ENCODE measurements at places on chromosomes 3 and 15.

DNA sequence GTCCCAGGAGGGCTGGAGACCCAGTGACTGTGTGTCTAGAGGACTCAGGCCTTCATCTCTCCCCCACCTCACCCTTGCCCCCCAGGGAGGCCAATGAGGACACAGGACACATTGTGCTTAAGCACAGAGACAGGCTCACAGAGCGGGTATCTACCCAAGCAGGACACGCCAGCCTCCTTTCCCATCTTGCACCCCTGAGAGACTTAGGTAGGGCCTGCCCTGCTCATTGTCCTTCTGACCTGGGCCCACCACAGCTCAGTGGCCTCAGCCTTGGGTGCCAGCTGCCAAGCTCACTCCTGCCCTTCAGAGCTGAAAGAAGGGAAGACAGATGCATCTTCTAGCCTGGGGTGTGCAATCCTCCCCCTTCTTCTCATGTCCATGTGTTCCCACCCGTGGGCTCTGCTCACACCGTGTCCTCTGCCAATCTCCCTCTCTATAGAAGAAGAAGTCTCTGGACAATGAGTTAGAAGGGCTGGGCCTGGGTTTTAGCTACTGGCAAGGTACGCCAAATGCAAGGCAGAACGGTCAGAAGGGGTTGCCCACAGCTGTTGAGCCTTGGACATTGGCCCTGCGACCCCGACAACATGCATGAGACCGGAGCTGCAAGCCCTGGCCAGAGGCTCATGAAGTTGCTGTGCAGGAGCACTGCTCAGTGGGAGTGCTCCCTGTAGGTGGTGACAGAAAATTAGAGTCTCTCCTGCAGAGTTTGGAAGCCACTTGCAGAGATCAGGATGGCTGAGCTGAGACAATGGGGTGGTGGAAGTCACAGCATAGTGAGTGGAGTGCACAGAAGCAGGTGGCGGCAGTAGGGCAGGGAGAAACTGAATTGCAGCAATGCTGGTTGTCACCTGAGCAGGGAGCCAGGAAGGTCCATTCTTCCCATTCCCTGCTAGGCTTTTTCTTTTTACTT, 32.8 kb downstream of the ACSBG1 start:
- no peak for DNase-seq

DNA sequence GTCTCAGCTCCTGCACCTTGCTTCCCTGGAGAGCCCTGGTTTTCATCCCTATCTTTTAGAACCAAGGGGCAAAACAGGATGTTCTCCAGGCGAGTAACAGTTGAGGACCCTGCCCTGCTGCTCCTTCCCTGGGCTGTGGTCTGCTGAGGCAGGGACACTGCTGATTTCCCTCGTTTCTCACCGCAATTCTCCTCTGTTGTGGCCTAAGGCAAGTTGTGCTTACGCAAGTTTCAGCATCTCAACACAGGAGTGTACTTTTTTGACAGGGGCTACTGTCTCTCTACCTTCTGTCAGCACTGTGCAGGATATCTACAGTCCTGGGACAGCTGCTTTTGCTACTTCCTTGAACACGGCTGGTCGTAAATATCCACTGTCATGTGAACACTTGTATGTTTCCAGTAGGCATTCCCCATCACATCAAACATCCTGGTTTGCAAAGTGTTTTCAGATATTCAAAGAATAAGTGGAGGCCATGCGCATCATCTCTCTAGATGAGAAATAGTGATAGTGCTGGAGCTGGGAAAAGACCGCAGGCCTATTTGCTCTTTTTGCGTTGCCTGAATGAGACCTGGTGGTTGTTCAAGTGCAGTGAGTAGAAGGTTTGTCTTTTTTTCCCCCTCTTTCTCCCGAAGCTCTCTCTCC, 110.1 kb upstream of the PLXNA1 start:
- no peak for DNase-seq

DNA sequence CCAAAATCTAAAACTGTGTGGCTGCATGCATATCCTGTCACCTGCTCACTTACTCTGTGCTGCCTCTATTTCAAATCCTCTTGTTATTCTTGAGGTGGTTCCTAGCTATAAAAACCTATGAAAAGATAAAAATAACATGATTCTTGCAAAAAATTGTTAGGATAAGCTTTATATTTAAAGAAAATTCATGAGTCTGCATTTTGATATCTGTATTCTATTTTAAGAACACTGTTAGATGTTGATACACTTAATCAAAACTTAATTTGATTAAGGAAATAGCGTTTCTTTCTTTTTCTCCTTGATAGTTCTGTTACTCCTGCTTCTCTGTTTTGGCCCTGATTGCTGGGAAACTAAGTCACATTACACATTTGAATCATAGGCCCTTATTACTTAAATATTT, 22.5 kb downstream of the STT3B start:
- no peak for DNase-seq

- no peak for DNase-seq
Measured at GRCh38 chr3:97673357-97673997, 91.1 kb upstream of the ARL6 start.
